GM23248 (cell line): ENCODE measurements at places on chromosomes 1 and 21.

- DNase-seq = no peak
Measured at GRCh38 chr1:231991231-231991630, 364.6 kb downstream of the DISC1 start.

GRCh38 chr1:8966606-8967005 lies 20.9 kb downstream of the CA6 start:
- DNase-seq = no peak

DNA sequence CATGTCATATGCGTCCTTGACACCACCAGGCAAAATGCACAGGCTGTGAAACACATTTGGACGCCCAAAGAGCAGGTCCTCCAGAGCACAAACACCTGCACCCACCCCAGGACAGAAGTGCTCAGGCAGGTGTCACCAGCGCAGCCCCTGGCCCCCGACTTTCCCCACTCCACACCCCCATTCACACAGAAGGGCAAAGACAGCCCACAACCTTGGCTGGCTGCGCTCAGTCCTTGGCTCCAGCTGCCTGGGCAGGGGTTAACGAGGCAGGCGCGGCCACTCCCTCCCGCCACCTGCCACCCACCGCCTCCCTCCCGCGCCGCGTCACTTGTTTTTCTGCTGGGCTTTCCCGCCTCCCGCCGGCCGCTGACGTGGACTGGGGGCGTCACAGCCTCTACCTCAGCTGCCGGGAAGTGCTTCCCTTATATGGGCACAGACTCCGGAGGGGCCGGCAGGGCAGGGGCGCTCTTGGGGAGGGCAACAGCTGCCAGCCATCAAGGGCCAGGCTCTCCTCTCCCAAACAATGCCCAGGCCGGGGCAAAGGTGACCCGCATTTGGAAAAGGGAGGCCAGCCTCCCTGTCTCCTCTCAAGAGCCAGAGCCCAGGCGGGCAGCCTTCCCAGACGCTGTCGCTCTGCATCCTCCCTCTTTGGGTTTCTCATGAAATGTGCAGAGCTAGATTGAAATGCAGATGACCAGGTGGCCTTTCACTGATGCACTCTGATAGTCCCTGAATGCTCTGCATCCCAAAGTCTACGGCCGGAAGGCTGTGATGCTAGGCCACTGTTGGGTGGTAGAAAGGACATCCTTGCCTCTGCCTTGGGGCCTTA lies 14.8 kb upstream of the BTG2 start:
- DNase-seq = peak; percentile 67

- peak; percentile 42 for DNase-seq
Measured at GRCh38 chr1:235056937-235057336, 71.7 kb downstream of the TOMM20 start.

- DNase-seq = peak; percentile 39
Measured at GRCh38 chr1:63454269-63454668, 68.8 kb downstream of the ITGB3BP start.

- no peak for DNase-seq
Measured at GRCh38 chr1:229360420-229360819, 17.6 kb upstream of the CCSAP start.

DNA sequence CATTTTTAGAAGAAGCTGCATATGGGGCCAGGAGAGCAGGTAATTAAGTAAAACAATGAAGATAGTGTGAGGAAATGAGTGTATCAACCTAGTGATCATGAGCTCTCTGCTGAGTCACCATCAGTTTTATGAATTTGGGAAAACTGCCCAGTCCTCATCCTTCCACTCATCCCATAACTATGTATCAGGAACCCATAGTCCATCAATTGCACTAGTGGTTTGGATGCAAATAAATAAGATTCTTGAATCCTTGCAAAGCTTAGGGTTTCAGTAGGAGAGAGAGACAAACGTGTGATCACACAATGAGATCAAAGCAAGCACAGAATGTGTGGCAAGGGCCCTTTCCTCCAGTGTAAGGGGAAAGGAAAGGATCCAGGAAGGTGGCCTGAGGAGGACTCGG lies 145.6 kb downstream of the ZZZ3 start:
- DNase-seq = peak; percentile 96

DNA sequence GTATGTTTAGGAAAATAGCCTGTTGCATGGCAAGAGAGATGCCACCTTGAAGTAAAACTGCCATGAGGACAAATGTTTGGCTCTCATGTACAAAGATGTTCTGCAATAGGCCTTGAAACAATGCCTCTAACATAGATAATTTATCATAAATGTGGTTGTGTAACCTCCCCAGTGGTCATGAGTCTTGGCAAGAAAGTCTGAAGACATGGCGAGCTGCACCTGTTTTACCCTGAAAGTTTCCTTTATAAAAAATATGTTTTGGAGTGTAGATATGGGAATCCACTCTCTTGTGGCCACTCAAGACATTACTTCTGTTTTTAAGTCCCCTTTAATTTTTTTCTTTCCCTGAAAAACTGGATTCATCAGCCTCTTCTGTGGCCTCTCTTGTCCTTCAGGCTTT lies 2217.1 kb downstream of the NCAM2 start:
- no peak for DNase-seq

GRCh38 chr1:107919953-107920352 lies 45.0 kb downstream of the VAV3 start:
- no peak for DNase-seq

GRCh38 chr1:91075233-91076135 lies 53.6 kb upstream of the ZNF644 start:
- no peak for DNase-seq

GRCh38 chr1:224733027-224733911 lies 117.2 kb downstream of the CNIH3 start:
- peak; percentile 77 for DNase-seq

DNA sequence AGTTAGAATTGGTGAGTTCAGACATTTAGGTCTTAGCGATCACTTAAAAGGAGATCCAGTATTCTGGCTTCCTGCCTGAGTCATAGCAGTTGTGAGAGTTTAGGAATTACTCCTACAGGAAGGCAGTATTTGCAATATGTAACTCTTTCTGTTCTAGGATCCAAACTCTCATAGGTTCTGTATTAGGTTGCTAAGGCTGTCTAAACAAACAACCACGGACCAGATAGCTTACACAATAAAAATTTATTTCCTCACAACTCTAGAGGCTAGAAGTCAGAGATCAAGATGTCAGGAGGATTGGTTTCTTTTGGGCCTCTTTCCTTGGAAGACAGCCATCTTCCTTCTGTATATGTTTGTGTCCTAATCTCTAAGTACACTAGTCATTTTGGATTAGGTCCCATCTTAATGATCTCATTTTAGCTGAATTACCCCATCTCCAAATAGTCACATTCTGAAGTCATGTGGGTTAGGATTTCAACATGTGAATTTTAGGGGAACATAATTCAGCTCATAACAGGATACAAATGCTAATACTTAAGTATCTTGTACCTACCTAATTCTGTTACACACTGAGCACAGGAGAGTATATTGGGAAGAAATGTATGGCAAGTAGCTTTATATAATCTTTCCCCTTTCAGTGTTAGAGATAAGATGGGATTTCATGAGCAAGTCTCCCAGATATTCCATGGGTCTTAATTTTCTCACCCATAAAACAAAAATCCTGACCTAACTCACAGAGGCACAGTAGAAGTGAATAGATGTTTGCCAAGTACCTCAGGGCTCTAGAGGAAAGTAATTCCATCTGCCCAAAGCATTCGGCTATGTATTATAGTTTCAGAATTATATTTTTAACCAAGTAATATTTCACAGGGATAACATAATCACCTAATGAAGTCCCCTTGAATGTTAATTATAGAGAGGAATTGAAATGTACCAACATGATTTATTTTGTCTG lies 144.4 kb downstream of the PTBP2 start:
- DNase-seq = peak; percentile 98

DNA sequence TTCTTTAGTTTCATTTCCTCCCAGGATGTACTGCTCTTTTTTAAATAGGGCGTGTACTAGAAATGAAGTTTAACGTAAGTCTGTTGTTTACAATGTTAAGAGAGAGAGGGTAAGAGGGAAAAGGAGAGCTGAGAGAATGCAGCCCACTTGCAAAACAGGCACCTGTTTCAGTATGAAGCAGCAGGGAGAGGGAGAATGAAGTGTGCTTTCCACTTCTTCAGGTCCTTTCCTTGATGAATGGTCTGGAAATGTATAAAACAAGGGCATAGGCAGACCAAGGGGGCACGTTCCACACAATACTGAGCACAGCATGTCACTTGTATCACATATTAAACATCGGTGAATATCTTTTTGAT lies 2.0 kb downstream of the KCNA3 start:
- DNase-seq = no peak

DNA sequence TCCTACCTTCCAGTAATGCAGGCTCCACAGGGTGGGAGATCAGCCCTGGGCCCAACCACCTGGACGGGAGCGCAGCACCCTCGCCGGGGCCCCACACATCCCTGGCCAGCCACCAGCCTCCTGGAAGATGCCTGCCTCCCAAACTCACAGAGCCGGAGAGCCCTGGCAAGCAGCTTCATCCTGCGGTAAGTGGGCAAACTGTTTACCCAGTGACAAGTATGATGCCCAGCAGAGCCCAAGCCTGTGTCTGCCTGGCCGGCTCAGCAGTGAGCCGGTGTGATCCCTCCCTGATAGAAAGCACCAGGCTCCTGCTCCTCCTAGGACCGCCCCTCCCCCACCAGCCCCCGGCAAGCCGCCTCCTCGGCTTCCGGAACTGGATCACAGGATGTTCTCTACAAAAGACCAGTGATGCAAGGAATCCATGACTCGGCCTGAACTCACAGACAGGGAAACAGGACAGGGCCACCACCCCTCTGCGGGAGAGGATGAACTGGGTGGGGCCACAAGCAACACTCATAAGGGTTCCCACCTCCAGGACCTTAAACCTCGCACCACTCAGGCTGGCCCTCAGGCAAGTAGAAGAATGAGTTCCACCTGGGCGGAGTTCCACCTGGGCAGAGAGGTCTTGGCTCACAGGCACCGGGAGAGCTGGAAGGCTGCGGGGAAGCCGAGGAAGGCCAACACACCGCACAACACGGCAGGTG lies 7.9 kb downstream of the ACOT7 start:
- DNase-seq = peak; percentile 78

- DNase-seq = no peak
Measured at GRCh38 chr1:199747984-199748383, 279.5 kb upstream of the NR5A2 start.

- peak; percentile 6 for DNase-seq
Measured at GRCh38 chr1:109909561-109909960, 1.1 kb upstream of the CSF1 start.

DNA sequence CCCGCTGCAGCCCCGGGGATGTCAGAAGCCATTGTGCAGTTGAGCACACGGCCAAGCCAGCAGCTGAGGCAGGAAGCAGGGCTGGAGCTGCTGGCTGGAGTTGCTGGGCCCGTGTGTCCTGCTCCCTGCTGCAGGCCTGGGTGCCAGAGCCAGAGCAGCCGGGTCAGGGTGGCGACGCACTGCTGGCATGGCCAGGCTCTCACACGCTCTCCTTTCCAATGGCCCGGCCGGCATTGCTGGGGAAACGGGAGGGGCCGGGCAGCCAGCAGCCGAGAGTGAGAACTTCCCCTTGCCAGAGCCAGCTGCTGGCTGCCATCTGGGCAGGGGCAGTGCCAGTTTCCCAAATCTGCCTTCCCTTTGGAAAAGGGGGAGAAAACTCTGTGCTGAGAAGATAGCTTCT lies 82.4 kb upstream of the PROX1 start:
- no peak for DNase-seq

DNA sequence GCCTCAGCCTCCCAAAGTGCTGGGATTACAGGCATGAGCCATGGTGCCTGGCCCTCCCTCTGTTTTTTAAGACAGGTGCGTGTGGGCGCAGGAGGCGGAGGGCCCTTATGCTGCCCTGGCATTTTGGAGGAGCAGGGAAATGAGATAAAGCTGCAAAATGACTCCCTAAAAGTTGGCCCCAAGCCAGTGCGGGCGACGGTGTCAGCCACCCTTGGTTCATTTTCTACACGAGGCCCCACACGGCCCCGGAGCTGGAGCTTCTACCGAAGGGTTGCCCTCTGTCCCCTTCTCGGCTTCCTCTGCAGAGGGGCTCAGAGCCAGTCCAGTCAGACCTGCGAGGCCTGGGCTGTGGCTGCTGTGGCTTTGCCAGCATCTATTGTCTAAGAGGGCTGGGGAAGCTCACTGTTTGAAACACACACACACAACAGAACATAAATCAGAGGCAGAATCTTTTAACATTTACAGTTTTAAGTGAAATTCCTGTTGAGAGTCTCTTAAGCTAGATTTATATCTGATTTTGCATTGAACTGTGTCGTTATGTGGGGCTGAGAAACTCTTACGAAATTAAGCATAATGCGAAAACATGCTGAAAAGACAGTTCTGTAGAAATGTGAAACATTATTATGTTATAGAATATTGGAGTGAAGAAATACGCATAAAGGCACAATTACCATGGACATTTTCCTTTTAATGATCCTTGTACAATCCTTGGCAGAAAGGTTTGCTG lies 255.9 kb downstream of the CAMTA1 start:
- DNase-seq = no peak

DNA sequence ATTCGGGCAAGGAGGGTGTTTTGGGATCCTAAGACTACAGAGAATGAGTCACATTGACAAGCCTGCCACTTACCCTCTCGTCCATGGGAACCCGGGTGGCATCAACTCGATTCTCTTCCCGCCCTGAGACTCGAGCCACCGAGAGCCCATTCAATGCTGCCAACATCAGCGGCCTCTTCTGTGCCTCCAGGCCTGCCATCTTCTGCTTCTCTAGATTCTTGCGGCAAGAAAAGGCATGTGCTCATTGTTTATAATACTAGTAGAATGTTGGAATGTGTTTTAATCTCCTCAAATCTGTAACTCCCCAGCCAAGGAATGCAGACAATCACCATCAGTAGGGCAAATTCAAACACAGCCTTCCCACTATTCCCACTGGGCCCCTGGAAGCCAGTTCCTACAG lies 96.9 kb downstream of the SMYD2 start:
- peak; percentile 57 for DNase-seq

DNA sequence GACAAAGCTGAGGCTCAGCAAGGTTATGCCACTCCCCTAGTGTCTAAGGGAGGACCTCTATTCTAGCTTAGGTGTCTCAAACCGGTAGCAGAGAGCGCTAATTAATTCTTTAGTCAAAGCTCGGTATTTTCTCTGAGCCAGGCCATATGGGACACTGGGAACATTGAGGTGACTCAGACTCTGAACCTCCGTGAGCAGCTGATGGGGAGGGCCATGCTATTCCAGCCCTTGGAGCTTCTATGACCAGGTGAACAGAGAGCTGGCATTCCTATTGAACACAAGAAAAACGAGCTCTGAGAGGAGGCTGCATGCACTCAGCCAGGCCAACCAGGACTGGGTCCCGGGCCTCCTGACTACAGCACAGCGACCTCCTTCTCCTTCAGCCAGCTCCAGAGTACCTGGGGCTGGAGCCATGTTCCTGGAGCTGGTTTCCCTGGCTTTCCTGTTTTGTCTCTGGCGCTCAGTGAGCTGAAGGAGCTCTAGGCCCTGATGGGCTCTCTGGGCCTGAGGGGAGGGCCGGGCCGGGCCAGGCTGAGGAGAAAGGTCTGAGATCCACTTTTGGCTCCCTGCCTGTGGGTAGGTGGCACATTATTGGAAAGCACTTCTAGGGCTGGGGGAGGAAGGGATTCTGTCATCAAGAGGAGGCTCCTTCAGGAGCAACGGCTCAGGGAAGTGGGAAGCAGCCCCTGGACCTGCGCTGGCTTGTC lies 37.0 kb downstream of the SLC9A1 start:
- peak; percentile 61 for DNase-seq
